Heart right ventricle (tissue), 16 donors: ENCODE measurements at places on chromosomes 3 and 15.

DNA sequence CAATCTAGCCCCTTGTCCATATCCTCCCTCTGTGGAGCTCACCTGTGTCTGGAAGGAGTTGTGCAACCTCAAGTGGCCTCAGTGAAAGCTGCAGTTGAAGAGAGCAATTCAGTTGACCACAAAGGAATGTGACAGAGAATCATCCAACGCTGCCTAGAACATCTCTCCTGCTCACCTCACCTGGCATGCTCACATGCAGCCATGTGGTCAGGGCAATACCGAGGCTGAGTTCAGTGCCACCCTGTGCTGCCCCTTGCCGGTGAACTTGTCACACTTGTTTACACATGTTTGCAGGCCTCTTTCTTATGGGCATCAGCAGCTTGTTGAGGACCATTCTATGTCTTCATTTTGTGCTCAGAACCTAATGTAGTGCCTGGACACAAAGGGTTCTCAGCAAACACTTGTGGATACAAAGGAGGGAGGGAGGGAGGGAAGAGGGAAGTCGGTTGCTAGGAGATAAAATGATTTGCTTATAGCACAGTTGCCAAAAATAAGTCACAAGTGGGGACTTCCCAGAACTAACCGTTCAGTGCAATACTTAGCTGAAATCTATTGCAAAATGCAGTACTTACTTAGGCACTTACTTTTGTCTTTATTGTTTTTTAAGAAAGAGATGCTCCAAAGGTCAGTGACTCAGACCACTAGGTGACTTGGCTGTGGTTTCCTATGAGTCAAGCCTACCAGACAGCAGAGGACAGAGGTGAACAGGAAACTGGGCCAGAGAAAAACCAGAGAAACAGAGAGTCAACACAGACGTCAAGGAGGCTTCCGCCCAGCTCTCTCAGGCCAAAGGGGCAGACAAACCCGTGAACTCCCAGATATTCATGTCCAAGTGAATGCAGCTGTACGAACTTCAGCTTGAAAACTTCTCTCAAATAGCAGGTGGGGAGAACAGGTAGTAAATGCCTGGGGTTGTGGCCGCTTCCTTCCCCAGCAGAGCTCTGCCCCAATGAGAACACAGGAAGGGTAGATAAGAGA lies 227.8 kb upstream of the CTNNB1 start:
- peak; percentile 87 for DNase-seq

DNA sequence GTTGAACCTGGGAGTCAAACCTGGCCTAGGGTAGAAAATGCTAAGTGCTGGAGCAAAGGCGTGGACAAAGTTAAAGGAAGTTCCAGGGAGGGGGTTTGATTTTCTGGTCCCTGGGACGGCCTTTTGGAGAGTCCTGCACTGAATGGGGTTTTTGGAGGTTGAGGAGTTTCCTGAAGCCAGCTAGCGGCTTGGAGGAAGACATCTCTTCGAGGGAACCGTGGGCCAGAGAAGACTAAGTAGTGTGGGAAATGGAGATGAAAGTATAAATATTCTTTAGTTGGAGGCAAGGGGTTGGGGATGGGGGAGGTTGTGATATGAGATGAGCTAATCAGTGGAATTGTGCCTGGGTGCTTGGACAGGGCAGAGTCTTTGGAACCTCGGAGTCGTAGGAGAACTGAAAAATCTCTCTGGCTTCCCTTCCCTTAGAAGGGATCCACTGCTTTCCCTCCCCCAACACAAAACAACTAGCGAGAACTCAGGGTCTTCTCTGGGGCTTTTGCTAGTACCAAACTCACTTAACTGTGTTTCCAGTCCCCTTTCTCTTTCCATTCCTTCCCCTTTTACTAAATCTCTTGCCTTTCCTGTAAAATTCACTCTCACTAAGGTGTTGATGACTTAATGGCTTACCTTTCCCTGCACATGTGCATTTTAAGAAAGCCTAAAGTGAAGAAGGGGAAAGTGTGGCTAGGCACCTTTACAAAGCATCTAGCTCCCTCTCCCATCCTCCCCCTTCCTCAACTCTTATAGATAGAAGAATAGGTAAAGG lies 1.0 kb downstream of the LPP start:
- DNase-seq: peak; percentile 21

- DNase-seq: no peak
These were observed 30.8 kb downstream of the HDC start for GRCh38 chr15:50234764-50235163.

DNA sequence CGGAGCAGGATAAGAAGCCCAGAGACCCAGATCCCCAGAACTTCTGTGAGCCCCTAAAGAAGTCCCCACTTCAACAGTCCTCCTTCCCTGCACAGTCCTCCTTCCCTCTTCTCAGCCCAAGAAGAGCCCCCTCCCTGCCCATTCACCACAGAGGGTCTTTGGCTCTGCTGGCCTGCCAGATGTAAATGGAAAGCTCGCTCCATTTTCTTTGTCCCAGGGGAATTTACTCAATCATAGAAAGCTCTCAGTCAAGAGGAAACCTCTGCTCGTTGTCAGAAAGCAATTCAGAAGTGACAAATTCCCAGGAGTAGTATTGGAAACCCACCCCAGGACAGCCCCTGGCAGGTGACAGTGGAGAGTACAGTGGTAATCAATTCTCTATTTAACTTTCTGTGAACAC lies 105.5 kb upstream of the SMAD3 start:
- no peak for DNase-seq

DNA sequence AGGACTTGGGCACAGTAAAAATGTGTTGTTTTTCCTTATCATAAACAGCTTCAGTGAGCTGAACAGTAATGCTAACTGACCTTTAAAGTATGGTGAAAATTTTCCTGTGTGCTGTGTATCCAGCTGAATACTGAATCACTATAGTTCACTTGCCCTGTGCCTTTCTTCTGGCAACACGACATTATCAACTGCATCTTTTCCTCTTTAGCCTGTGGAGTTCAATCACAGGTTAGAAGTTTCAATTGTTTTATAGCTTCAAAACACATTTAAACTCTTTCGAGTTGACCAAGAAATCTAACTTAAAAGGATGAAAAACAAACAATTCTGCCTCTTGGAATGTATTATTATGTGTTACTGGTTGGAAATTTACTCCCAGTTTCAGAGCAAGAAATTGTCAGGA lies 1120.7 kb upstream of the ALCAM start:
- DNase-seq: no peak

GRCh38 chr15:64619880-64620839 lies 155.2 kb downstream of the RBPMS2 start:
- DNase-seq: no peak
